Cardiac muscle cell (in vitro differentiated cells and primary cell): ENCODE measurements at places on chromosomes 2 and 18.

- peaks cover 4% of the 10 kb centered on the region for H3K4me1 ChIP-seq
- no peak overlapping the region for H3K4me3 ChIP-seq
- no peak for DNase-seq
- H3K27ac ChIP-seq, result no peak overlapping the region
- peaks cover 27% of the 10 kb centered on the region for H3K27me3 ChIP-seq
Measured at GRCh38 chr2:218005486-218005885, 2.7 kb upstream of the TNS1 start.

GRCh38 chr2:174561972-174562370 is 35.6 kb downstream of the WIPF1 start:
- no peak for DNase-seq
- H3K27ac ChIP-seq, result peak overlapping the region; percentile 24
- H3K4me1 ChIP-seq, result peaks cover 23% of the 10 kb centered on the region
- H3K4me3 ChIP-seq, result no peak overlapping the region
- no peaks in the 10 kb centered on the region for H3K27me3 ChIP-seq

DNA sequence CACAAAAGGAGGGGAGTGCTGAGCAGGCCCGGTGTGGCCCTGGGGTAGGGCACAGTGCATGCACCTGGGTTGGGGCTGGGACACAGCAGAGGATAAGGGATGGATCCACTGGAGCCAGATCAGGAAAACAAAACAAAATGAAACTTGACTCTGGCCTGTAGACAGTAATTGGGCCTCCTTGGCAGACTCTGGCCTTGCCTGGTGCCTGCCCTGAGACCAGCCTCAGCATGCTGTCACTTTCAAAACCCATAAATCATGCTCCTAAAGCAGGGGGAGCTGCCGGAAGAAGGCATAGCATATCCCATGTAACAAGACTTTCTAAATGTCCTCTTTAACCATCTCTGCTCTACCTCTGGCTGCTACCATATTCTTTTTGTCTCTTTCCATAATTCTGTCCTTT is 61.1 kb upstream of the IGFBP5 start:
- H3K4me1 ChIP-seq, result no peaks in the 10 kb centered on the region
- no peaks in the 10 kb centered on the region for H3K27me3 ChIP-seq
- no peaks in the 10 kb centered on the region for H3K36me3 ChIP-seq

DNA sequence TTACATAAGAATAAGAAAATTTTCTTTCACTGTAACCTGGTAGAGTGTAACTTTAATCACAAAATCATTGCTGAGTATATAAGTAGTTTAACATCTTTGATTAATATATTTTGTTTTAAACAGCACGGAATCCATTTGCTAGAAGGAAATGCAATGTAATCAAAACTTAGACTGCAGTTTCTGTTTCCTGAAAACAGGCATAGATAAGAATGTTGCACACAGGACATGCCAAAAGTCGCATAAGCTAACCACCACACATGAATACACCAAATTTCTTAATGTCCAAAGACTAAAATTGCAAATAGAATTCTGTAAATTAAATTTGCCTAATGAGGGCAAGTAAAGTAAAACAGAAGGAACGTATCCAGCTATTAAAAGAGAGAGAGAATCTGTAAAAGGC is 51.0 kb upstream of the SERPINB2 start:
- DNase-seq, result no peak
- H3K4me3 ChIP-seq, result no peak overlapping the region
- peaks cover 6% of the 10 kb centered on the region for H3K27me3 ChIP-seq
- no peak overlapping the region for H3K27ac ChIP-seq
- no peaks in the 10 kb centered on the region for H3K36me3 ChIP-seq

DNA sequence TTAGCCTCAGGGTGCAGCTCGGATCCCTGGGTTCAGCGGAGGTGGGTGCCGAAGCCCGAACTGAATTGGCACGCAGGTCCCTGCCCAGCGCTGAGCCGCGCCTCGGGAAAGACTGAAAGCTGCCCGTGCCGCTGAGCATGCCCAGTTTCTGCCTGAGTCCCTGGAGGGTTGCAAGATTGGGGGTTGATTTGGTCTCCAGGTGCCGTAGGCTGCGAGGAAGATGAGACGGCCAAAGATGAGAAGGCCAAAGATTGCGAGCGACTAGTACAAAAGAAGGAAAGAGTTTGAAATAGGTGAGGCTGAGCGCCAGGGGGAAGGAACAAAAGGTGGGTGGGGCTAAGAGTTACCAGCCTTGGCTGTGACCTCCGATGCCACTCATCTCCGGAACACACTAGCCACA is 852 bp upstream of the KCNH7 start:
- peak overlapping the region; percentile 52 for H3K27ac ChIP-seq
- no peaks in the 10 kb centered on the region for H3K36me3 ChIP-seq
- H3K4me1 ChIP-seq, result peaks cover 11% of the 10 kb centered on the region
- no peaks in the 10 kb centered on the region for H3K27me3 ChIP-seq
- H3K4me3 ChIP-seq, result peak overlapping the region; percentile 86
